Inflammatory macrophage (primary cell): ENCODE measurements at places on chromosomes 4 and X.
A peak's percentile ranks its signal among the peaks of the same experiment; 100 is the strongest.

DNA sequence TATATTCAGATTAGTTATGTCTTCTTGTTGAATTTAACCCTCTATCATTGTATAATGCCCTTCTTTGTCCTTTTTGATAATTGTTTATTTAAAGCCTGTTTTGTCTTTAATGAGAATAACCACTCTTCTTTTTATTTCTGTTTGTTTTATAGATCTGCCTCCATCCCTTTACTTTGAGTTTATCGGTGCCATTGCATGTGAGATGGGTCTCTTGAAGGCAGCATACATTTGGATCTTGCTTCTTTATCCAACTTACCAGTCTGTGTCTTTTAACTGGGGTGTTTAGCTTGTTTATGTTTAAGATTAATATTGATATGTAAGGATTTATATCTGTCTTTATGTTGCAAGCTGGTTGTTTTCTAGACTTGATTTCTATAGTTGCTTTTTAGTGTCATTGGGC lies 115.8 kb downstream of the RTL3 start:
- no peak for DNase-seq

- DNase-seq: no peak
Measured at GRCh38 chr4:21882051-21882839, 66.3 kb downstream of the KCNIP4 start.

- no peak for DNase-seq
Measured at GRCh38 chr4:156313497-156313896, 359.8 kb upstream of the CTSO start.

GRCh38 chr4:20506827-20507226 lies 193.4 kb upstream of the PACRGL start:
- DNase-seq: no peak

DNA sequence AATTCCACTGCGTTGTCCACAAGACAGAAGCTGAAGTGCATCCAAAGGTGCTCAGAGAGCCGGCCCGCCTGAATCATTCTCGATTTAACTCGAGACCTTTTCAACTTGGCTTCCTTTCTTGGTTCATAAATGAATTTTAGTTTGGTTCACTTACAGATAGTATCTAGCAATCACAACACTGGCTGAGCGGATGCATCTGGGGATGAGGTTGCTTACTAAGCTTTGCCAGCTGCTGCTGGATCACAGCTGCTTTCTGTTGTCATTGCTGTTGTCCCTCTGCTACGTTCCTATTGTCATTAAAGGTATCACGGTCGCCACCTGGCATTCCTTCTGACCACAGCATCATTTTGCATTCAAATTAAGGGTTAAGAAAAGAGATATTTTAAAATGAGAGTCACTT lies 115.5 kb downstream of the NFKB1 start:
- DNase-seq: no peak

DNA sequence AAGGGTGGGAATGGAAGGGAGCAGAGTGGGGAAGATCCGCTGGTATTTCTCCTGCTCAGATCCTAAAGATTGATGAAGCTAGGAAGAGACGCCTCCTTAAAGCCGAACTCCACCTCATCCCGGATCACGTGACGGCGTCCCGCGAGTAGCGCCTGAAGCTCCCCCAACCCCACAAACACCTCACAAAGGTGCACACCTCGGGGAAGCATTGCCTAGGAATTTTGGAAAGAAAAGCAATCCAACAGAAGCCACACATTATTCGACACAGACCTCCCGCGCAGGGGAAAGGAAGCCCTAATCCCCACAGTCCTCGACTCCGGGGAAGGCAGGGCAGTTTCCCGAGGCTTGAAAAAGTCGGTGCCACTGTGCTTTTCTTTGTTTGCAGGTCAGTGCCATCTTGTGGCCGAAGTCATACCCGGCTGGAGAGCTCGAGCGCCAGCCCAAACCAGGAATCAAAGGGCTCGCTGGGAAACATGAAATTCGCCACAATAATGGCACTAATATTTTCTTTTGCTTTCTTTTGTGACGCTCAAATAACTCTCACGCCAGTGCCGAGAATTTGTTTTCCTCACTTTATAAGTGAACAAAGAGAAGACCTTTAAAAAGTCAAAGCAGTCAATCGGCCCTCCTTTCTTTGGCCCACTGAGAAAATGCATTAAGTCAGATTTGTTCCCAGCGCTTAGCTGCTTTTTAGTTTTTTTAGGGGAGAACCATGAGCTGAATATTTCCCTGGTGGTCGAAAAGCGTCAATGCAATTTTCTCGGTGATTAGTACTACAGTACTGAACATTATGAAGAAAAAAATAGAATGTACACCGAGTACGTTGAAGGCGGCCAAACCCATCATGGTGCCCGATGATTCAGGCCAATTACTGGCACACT lies at the start of gene NPY1R:
Gene NPY1R, minus strand, starts transcription at position 71 of the 881 bp plus-strand sequence. CDS start 6,042 bp downstream, outside the sequence.
- DNase-seq: peak; percentile 27

GRCh38 chr4:70841951-70842350 lies 2.3 kb upstream of the GRSF1 start:
- no peak for DNase-seq

- no peak for DNase-seq
Measured at GRCh38 chrX:107565931-107566603, 62.2 kb upstream of the PRPS1 start.

- no peak for DNase-seq
Measured at GRCh38 chr4:137961051-137961438, 281.1 kb downstream of the SLC7A11 start.

GRCh38 chr4:106587558-106587957 lies 219.0 kb upstream of the GIMD1 start:
- no peak for DNase-seq

- peak; percentile 75 for DNase-seq
Measured at GRCh38 chr4:158535130-158535614, 13.5 kb downstream of the RXFP1 start.

DNA sequence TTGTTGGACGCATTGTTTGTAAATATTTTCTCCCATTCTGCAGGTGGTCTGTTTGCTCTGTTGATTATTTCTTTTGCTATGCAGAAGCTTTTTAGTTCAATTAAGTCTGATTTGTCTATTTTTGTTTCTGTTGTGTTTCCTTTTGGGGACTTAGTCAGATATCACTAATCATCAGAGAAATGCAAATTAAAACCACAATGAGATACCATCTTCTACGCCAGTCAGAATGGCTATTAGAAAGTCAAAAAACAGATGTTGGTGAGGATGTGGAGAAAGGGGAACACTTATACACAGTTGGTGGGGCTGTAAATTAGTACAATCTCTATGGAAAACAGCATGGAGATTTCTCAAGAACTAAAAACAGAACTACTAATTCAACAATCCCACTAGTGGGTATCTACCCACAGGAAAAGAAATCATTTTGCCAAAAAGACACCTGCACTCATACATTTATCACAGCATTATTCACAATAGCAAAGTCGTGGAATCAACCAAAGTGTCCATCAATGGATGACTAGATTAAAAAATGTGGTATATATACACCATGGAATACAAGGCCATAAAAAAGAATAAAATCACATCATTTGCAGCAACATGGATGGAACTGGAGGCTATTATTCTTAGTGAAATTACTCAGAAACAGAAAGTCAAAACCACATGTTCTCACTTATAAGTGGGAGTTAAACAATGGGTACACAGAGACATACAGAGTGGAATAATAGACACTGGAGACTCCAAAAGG lies 8.1 kb downstream of the COQ2 start:
- DNase-seq: no peak

- DNase-seq: no peak
Measured at GRCh38 chr4:124427095-124427767, 285.3 kb downstream of the ANKRD50 start.

DNA sequence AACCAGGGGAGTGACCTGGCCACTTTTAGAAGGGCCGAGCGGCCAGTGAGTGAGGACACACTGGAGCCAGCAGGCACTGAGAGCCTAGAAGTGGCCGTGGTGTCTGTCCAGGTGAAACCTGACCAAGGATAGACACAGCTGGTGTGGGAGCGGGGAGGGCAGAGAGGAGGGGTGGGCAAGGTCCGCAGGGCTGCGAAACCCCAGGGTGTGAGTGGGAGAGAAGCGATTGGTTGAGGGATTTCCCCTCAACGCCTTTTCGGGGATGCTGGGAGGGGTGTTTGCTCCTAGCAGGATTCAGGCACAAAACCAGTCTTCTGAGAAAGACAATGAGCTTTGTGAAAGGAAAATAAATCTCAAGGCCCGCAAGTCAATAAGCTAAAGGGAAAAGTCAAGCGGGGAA lies 33.2 kb upstream of the ARSD start:
- DNase-seq: no peak

GRCh38 chr4:123750044-123750443 lies 353.4 kb downstream of the SPRY1 start:
- DNase-seq: no peak

- no peak for DNase-seq
Measured at GRCh38 chr4:56130606-56131155, 181.9 kb downstream of the CEP135 start.

- no peak for DNase-seq
Measured at GRCh38 chrX:124282580-124282979, 49.9 kb upstream of the TEX13D start.

DNA sequence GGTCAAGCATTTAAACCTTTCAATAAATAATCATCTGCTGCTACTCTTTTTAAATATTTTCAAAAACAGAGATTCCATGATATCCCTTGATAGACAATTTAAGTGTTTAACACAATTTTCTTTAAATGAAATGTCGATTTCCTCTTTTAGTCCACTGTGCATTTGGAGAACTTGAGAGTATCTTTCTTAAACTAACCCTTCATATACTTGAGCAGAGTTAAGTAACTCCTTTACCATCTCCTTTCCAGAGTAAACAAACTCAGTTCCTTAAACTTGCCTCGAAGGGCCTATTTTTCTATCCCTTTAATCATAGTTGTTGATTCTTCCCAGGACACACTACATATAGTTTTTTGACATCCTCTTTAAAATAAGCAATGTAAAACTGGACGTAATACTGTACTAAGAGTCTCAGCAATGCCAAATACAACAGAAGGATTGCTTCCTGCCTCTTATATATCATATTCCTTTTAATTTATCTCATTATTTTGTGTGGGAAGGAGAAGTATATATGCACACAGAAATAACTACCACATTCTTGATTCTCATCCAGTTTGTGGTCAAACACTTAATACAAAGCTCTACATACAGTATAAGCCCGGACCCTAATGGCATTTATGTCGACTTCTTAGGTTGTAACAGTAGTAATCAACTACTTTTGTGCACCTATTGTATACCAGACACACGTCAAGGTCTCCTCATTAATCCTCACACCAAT lies 22.8 kb downstream of the RAB28 start:
- peak; percentile 52 for DNase-seq

GRCh38 chr4:108877821-108878220 lies 115.0 kb upstream of the ETNPPL start:
- no peak for DNase-seq

DNA sequence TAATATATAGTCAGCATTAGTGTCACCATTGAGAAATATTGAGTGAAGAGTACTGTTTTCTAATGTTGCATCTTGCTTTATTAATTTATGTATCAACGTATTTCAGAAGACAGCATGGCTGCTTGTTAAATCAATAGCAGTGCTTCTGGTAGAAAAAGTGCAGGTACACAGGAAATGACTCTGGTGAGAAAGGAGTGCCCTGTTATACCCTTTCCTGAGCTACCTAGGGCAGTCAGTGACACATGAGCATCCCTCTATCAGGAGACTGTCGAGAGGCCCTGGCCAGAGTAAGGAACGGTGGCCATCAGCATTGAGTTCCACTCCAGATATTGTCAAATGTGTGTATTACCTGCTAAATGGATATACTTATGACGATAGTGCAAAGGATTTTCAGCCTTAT lies 42.1 kb downstream of the SCML1 start:
- no peak for DNase-seq

GRCh38 chr4:35300996-35301774 lies 943.1 kb downstream of the ARAP2 start:
- no peak for DNase-seq

GRCh38 chr4:43485196-43485595 lies 592.7 kb downstream of the GRXCR1 start:
- no peak for DNase-seq

DNA sequence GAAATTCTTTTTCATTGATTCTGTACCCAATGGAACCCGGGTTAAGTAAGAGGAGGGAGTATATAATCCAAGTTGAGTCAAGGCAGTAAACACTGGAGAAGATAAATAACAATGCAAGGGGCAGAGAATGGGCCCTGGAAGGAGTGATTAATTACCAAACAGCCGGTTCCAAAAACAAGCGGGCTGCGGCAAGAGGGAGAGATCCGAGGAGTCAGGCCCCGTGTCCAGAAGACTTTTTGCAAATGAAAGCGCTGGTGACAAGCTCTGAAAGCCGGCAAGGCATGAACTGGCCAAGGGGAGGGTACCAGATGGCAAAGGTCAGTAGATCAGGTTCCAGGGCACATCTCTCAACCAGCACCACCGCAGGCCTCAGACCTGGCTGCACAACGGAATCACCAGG lies 294.9 kb downstream of the BCOR start:
- no peak for DNase-seq

DNA sequence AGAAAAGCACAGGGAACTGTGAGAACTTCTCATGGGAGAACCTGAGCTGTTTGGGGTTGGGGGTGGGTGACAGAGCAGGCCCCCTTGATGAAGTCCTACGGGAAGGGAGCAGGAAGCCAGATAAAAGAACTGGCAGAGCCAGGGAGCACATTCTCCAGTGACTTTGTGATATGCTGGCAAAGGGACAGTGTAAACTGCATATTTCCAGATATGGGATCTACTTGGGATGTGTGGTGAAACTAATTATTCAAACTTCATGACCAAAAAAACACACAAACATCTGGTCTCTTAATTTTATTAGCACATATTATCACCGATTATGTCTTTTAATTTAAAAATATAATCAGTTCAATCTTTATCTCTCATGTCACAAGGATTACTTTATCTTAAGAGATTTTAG lies 266.0 kb downstream of the PAPSS1 start:
- no peak for DNase-seq

GRCh38 chrX:120790118-120790517 lies 85.5 kb downstream of the CT47B1 start:
- DNase-seq: peak; percentile 59

DNA sequence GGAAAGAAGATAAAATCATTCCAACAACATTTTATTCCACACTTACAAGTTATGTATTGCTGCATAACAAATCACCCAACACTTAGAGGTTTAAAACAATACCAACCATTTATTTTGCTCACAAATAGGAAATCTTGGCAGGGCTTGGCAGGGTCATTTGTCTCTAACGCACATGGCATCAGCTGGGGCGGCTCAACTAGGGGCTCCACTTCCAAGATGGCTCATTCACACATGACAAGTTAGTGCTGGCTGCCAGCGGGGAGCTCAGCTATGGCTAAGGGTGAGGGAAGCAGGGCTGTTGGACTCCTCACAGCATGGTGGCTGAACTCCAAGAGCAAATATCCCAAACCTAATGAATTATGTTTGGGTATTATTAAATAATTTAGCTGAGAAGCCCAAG lies 377.0 kb downstream of the ZNF674 start:
- no peak for DNase-seq

DNA sequence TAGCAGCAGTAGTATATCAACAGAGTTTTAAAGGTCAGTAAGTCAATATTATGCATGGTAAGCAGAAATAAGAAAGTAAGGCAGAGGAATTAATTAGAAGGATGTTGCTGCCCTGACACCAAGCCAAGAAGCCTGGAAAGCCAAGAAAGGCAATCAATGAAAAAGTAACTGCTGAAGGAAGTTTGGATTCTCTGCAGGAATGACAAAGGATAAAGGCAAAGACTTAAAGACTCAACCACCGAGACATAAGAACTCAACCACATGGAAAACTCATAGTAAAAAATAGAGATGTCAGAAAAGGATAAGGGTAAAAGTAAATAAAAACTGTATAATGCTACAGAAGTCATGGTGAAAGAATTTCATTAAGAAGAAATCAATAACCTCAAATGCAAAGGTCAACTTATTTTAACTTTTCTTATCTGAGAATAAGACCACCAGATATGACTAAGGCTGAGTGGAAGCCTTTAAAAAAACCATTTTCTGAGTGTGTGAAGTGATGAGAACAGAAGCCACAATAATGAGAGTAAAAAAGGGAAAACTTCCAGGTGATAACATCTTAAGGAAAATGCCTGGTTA lies 55.2 kb downstream of the NEK1 start:
- no peak for DNase-seq
